ENCODE measurements at places on chromosomes 3 and 15.

- no peak for DNase-seq
Observed at GRCh38 chr3:194711286-194711685, 25.6 kb downstream of the FAM43A start.

GRCh38 chr15:88628018-88628654, 7.0 kb downstream of the AEN start:
- DNase-seq = no peak

DNA sequence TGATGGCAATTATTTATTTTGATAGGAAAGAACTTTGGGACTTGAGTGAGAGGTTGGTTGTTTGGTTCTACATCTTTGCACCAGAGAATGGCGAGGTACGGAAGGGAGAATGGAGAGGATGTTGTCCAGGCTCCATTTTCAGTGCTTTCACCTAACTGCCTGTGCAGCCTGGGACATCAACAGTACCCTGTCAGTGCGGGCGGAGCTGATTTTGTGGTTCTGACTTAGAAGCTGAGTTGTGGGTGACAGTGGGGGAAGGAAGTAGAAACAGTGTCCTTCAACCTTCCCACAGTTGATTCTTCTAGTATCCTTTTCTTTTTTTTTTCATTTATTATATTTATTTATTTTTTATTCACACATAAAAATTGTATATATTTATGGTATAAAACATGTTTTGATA, 95.3 kb downstream of the TIGIT start:
- no peak for DNase-seq

DNA sequence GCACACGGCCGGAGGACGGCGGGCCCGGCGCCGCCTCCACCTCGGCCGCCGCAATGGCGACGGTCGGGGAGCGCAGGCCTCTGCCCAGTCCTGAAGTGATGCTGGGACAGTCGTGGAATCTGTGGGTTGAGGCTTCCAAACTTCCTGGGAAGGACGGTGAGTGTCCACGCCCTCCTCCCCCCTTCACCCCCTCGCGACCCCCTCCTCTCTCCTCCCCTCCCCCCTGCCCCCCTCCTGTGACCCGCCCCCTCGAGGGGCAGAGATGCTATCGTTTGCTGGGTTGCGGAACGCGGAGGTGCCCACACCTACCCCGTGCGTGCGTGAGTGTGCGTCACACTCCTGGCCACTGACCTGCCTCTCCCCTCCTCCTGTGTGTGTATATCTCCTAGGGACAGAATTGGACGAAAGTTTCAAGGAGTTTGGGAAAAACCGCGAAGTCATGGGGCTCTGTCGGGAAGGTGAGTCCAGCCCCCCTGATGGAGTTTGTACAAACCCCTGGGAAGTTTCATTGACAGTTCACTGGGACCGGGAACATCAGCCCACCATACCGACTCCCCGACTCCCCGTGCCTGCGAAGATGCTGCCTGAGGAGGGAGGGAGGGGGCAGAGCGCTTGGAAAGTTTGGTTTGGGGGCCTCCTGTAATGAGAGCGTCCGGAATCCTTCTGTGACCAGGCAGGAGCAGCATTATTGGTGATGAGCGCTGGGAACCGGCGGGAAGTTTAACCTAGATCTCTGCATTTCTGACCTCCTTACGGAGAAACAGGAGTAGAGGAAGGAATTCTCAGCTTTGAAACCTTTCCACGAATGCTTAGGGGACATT, 795 bp upstream of the SCAANT1 start:
- no peak for DNase-seq

DNA sequence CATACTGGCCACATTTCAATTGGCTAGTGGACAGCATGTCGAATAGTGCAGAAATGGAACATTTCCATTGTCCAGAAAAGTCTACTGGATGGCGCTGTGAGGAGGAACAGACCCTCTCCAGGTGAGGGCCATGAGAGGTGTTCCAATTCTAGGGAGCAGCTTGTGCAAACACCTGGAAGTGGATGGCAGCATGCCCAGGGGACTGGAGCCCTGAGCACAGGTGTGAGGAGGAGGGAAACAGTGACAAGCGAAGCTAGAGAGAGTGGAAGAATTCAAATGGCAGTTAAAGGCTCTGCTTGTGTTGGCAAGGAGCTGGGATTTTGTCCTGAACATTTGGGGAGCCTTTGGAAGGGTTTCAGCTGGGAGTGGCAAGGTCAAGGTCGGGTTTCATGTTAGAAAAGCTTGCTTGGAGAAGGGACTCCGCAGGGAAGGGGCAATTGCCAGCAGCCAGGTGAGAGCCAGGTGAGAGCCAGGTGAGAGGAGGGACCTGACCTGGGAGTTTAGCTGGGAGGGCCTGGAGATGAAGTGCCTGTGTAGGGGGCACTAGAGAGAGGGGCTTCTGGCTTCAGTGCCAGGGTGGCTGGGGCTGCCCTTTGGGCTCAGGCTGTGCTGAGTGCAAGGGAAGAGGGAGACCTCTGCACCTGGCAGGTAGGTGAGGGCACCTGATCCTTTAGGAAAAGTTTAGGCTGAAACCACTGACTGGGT, 93.8 kb downstream of the LINGO1 start:
- DNase-seq = no peak

Measured in brain pericyte (primary cell).